Fibroblast of lung (primary cell): ENCODE measurements at places on chromosomes 7 and 10. TPM values are rescaled to one million over a fixed set of nuclear protein-coding genes. Genes with fewer than 3 reads are reported as not detected.

GRCh38 chr10:35421553-35422178 lies 85.4 kb downstream of the CCNY start:
- no peaks in the 10 kb centered on the region for H3K36me3 ChIP-seq
- H3K4me3 ChIP-seq, result no peak overlapping the region
- no peaks in the 10 kb centered on the region for H3K27me3 ChIP-seq
- peak; percentile 88 for DNase-seq

GRCh38 chr7:71886046-71886445 lies 526.1 kb downstream of the CALN1 start:
- no peak overlapping the region for H3K27ac ChIP-seq
- no peaks in the 10 kb centered on the region for H3K4me1 ChIP-seq
- no peak for DNase-seq

GRCh38 chr10:70617798-70618568 lies 15.4 kb upstream of the PRF1 start:
- H3K27me3 ChIP-seq, result no peaks in the 10 kb centered on the region
- peak; percentile 96 for DNase-seq
- H3K4me1 ChIP-seq, result no peaks in the 10 kb centered on the region
- no peak overlapping the region for H3K4me3 ChIP-seq
- no peak overlapping the region for H3K27ac ChIP-seq
- no peaks in the 10 kb centered on the region for H3K36me3 ChIP-seq

DNA sequence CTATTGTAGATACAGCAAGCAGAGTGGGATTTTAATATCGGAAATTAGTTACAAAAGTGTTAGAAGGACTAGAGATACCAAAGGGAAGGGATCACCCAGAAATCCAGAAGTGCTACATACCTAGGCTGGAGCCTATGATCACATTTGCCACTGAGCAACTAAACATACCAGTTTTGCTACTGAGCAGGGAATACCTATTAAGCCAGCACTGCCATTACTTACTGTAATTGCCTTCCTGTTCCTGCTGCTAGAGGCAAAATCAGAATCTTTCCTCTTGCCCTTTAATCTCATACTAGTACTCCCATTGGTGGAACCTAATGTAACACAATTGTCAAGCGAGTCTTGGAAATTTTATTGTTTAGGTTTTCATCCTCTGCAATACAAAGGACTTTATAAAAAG lies 121.7 kb downstream of the ATRNL1 start:
- DNase-seq, result no peak
- H3K36me3 ChIP-seq, result no peaks in the 10 kb centered on the region
- H3K27ac ChIP-seq, result no peak overlapping the region
- H3K27me3 ChIP-seq, result no peaks in the 10 kb centered on the region
- H3K4me3 ChIP-seq, result no peak overlapping the region
- H3K4me1 ChIP-seq, result no peaks in the 10 kb centered on the region

ETV1 gene
- total RNA-seq, result 12.8 and 26.4 TPM in 2 replicates

HABP2 gene
- not detected in 2 replicates for total RNA-seq

DNA sequence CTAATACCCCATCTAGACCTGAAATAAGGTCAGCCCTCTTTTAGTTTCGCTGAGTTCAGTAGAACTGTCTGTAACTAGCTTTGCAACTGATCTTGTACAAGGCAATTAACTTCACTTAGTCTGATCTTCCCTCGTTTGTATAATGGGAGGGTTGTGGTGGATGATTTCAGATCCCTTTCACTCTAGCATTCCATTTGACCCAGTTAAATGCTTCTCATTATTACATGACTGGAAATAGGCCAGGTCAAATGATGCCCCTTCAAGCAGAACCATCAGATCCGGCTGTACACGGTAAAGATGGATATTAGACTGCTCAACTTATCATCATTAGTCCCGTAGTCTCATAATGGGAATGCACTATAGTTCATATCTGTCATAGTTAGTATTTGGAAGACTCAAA lies 1009.0 kb downstream of the LRMDA start:
- DNase-seq, result no peak
- no peak overlapping the region for H3K4me3 ChIP-seq
- peaks cover 2% of the 10 kb centered on the region for H3K4me1 ChIP-seq

DNA sequence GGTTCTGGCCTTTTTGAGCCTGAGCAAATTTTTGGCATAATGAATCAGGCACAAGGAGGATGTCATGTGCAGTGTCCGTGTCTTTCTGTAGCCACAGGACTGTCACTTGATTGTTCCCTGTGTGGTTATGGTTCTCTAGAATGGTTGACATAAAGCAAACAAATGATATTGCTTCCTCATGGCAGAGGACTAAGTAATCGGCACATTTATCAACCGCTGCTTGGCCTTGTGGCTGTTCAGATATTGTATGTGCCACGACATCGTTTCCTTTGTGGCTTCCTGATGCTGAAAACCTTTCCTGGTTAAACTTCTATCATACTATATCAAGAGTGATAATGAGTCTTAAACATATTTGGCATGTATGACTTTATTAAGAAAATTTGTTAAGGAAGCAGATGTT lies 598.8 kb downstream of the SUGCT start:
- no peaks in the 10 kb centered on the region for H3K36me3 ChIP-seq
- no peak overlapping the region for H3K4me3 ChIP-seq
- no peak overlapping the region for H3K27ac ChIP-seq
- DNase-seq, result no peak

- peaks cover 2% of the 10 kb centered on the region for H3K36me3 ChIP-seq
- no peak for DNase-seq
- no peak overlapping the region for H3K4me3 ChIP-seq
- H3K4me1 ChIP-seq, result no peaks in the 10 kb centered on the region
- no peaks in the 10 kb centered on the region for H3K27me3 ChIP-seq
- no peak overlapping the region for H3K27ac ChIP-seq
These were observed 207.8 kb downstream of the DIP2C start for GRCh38 chr10:481628-482027.

CALML3 gene
- total RNA-seq, result not detected in 2 replicates

MYL10 gene
- not detected in 2 replicates for total RNA-seq

DNA sequence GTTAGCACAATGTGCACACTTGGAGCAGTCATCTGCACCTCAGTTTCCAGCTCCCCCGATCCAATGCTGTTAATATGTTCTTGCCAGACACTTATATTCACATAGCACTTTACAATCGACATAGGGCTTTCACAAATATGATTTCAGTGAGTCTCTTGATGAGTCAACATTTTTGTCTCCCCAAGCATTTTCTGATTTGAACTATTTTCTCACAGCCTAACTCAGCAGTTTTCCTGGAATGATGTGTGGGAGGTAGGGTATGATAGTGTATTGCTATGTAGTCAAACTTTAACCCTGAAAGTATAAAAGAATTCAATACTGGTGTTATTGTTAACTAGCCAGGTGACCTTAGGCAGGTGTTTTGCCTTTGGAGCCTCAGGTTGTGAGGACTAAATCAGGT lies 82.5 kb upstream of the LRGUK start:
- H3K27ac ChIP-seq, result no peak overlapping the region
- DNase-seq, result peak; percentile 58
- no peaks in the 10 kb centered on the region for H3K36me3 ChIP-seq

ASZ1 gene
- not detected in 2 replicates for total RNA-seq

GRCh38 chr7:29479301-29480200 lies 84.1 kb upstream of the PRR15 start:
- H3K36me3 ChIP-seq, result no peaks in the 10 kb centered on the region
- DNase-seq, result no peak
- peaks cover 2% of the 10 kb centered on the region for H3K4me1 ChIP-seq
- H3K4me3 ChIP-seq, result no peak overlapping the region

- H3K27me3 ChIP-seq, result no peaks in the 10 kb centered on the region
- H3K4me1 ChIP-seq, result no peaks in the 10 kb centered on the region
- DNase-seq, result peak; percentile 26
- H3K4me3 ChIP-seq, result no peak overlapping the region
These were observed 172.3 kb downstream of the CHRM2 start for GRCh38 chr7:137040745-137041144.
